Astrocyte (in vitro differentiated cells and primary cell): ENCODE measurements at places on chromosomes 5 and 9.

DNA sequence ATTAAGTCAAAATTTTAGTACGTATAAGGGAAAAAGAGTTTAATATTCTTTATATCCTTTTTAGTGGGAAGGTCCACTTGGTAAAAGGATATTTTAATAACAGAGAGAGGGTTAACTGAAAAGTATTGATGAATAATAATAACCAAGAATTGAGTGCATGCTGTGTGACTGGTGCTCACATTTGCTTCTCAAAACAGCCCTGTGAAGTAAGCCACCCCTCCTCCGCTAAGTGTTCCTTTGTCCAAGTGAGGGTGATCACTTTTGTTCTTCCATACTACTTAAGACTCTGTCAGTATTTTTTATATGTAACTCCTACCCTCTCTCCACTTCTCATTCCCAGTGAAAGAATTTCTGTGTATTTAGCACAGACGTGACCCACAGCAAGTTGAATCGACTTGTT, 51.5 kb downstream of the SLC44A1 start:
- DNase-seq, result no peak

- peak; percentile 14 for DNase-seq
Observed at GRCh38 chr5:13322769-13323168, 621.7 kb downstream of the DNAH5 start.

DNA sequence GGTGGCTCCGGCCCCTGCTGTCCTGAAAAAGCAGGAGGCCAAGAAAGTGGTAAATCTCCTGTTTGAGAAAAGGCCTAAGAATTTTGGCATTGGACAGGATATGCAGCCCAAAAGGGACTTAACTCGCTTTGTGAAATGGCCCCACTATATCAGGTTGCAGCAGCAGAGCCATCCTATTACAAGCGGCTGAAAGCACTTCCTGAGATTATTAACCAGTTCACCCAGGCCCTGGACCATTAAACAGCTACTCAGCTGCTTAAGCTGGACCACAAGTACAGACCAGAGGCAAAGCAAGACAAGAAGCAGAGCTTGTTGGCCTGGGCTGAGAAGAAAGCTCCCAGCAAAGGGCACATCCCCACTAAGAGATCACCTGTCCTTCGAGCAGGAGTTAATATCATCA, 89.7 kb downstream of the MLLT3 start:
- no peak for DNase-seq

GRCh38 chr5:120678279-120678678, 214.2 kb downstream of the PRR16 start:
- peak; percentile 61 for DNase-seq

DNA sequence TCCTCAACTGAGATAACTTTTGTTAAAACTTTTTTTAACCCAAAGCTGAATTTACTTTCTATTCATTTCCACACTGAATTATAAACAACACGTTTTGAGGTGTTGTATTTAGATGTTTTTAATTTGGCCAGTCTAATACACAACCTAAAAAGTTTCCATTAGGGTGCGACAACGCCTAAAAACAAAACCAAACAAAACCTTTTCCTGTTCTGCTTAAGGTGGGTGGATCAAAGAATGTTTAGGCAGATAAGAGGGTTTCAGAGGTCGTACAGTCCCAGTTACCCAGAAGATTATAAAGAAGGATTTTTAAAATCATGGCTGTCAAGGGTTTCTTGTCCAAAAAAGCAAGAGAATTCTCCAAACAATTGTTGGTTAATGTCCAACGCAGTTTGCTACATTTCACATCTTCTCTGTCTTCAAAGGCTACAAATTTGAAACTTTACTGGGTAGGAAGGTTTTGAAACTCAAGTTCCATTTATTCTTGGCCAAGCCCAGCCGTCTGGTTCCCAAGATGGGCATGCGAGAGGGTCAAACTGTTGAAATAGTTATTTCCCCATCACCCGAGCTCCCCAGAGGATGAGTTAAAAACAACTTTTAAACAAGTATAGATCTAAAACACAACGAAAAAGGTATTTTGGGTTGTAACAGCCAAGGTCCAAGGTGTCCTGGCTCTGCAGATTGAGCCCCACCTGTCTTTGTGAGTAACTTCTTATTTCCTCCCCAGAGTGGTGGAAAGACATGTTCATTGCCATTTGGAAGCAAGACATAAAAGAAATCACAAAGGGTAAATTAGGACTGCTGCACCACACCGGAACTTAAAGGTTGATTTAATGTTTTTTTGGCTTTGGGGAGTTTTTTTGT, 122.8 kb upstream of the MAP3K1 start:
- DNase-seq, result no peak

DNA sequence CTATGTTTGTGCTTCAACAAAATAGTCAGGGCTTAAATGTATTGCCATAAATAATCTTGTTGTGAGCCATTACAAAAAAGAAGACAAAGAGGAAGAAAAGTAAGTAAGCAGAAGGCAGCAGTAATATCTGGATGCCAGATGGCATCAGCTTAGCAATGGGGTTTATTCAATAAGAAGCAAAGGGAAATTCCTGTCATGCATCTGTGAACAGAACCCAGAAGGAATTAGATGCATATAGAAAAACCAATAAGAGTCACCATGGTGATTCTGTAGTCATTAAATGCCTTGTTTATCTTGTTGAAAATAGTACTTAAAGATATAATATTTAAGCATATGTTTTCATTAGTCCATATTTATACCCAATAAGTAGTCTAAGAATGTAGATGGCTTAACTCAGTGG, 216.0 kb downstream of the ADAMTSL1 start:
- DNase-seq, result no peak

DNA sequence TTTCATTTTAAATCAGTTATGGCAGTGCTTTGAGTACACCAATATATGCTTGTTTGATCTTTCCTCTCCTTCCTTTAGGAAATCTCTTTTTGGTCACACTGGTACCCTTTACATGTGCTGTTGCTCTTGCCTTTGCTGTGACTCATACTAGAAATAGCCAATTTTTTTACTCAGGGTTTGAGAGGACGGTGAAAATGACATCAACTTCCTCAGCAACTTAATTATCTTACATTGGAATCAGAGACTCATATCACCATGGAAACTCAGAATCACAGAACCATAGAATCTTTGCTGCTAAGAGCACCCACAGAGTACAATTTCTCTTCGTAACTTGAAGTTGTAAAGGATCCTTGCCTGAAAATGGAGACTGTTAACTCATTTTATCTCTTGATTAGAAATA, 13.8 kb upstream of the ZNF300 start:
- peak; percentile 70 for DNase-seq

GRCh38 chr5:118761814-118762213, 226.5 kb downstream of the DTWD2 start:
- no peak for DNase-seq

- no peak for DNase-seq
Observed at GRCh38 chr5:171311322-171312077, 2.5 kb downstream of the TLX3 start.

DNA sequence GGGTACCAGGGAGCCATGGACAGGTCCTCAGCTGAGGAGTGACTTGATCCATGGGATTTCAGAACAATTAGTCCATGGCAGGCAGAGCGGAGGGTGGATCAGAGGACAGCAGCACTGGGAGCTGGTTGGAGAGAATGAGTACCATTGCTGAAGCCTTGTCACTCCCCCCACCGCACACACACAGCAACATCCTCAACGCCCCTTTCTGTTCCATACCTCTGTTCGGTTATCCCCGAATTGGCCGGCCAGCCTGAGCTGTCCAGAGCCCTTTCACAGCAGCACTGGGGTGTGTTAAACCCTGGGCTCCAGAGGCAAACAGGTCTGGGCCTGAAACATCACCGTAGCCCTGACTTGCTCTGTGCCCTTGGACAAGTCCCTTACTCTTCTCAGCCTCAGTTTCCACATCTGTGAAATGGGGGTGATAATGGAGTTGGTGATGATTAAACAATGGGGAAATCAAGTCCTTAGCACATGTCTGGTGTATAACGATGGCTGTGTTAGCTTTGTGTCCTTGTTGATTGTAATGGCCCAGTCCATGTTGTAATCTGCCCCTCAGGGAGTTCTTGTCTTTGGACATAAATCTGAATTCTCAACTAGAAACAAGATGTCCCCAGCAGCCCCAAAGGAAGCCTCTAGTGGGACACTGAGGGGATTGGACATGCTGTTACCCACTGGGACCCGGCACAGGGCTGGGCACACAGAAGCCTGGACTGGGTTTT, 16.9 kb downstream of the GSN start:
- no peak for DNase-seq
